Testis (tissue), 5 donors: ENCODE measurements at places on chromosomes 5 and 9. TPM values are rescaled to one million over a fixed set of nuclear protein-coding genes. Genes with fewer than 3 reads are reported as not detected.
A peak's percentile ranks its signal among the peaks of the same experiment; 100 is the strongest.

The CCDC69 gene
- 40.8 TPM for polyA plus RNA-seq

DNA sequence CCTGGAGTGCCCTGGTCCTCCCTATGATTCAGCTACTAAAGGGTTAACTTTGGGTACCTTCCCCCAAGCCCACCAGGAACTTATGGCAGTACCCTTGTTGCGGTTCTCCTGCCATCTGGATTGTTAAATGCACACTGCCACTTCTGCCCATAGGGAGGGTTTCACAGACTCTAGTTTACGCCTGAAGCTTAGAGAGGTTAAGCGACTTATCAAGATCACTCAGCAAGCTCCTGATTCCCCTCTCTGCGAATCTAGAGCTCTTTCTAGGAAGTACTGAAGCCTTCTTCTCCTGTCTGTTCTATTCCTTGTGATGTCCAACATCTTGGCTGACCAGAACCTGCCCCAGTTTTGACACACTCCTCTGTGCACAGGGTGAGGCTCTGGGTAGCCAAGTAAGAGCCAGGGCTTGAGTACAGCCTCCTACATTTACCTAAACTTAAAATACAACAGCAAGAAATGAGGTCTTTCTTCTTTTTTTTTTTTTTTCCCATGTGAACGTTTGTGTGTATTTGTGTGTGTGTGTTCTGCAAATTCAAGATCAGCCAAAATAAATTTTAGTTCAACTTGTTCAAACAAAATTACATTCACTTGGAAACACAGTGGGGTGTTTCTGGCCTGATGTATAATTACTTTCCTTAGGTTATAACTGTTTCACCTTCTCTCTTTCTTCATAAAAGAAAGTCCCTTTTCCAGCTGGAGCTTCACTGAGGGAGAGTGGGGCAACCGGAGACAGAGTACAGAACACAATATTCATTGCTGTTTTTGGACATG is 28.7 kb upstream of the KLF4 start:
- no peak for DNase-seq

The HRCT1 gene
- 7.1 TPM for polyA plus RNA-seq

The NUTM2G gene
- 2.7 TPM for polyA plus RNA-seq

- DNase-seq, result no peak
Measured at GRCh38 chr5:157269761-157270272, 3.9 kb downstream of the CYFIP2 start.

GRCh38 chr5:107601076-107601475 is 69.7 kb downstream of the EFNA5 start:
- DNase-seq, result no peak

The NRG2 gene
- polyA plus RNA-seq, result 4.8 TPM

The DNM1 gene
- 10.7 TPM for polyA plus RNA-seq

DNA sequence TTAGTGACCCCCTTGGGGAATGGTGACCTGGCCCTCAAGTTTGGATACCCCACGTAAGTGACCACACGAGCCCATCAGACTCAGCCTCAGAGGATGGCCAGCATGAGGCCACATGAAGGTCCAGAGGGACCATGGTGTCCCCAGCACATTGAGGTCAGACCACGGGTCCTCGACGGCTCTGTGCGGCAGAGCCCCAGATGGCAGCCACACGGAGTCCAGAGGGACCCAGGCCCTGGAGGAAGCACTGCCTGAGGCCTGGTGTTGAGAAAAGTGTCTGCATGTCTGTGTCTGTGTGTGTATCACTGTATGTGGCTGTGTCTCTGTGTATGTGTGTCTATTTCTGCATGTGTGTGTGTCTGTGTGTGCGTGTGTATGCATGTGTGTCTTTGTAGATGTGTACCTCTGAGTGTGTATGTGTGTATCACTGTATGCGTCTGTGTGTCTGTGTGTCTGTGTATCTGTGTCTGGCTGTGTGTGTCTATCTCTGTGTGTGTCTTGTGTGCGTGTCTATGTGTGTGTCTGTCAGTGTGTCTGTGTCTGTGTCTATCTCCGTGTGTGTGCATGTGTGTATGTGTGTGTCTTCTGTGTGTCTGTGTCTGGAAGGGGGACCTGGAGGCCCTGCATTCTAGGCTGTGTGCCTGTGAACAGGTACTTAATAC is 992 bp downstream of the LCNL1 start:
- no peak for DNase-seq

The PCDHB14 gene
- 2.7 TPM for polyA plus RNA-seq

- no peak for DNase-seq
Measured at GRCh38 chr9:86042199-86042978, 57.0 kb downstream of the GOLM1 start.

DNA sequence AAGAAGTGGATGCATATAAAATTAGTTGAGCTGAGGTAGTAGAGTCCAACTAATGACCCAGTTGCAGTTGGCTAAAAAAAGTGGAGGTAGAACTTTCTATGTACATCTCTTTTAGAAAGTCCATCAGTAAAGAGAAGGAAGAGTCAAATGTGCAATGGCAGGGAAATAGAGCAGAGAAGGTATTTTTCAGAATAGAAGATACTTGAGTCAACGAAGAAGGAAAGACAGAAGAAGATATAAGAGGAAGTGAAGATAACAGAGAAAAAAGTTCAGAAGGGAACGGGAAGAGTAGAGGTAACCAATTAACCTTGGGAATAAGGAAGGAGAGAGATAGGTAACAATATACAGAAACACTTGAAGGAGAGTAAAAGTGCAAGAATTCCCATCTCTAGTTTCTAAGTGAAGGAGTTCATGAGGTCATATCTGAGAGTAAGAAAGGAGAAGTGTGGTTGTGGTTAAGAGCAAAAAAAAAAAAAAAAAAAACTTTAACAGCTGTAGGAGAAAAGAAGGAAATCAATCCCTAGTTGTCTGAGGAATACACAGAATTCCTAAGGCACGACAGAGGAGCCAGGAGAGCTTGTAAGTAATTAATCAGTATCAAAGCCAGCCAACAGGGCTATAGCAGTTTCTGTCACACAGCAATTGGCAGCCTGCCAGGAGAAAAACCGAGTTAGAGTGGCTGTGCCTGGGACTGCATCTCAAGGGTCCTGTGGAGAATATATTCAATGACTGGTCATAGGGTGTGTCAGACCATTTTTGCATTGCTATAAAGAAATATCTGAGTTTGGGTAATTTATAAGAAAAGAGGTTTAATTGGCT is 61.0 kb downstream of the ARL15 start:
- DNase-seq, result no peak

DNA sequence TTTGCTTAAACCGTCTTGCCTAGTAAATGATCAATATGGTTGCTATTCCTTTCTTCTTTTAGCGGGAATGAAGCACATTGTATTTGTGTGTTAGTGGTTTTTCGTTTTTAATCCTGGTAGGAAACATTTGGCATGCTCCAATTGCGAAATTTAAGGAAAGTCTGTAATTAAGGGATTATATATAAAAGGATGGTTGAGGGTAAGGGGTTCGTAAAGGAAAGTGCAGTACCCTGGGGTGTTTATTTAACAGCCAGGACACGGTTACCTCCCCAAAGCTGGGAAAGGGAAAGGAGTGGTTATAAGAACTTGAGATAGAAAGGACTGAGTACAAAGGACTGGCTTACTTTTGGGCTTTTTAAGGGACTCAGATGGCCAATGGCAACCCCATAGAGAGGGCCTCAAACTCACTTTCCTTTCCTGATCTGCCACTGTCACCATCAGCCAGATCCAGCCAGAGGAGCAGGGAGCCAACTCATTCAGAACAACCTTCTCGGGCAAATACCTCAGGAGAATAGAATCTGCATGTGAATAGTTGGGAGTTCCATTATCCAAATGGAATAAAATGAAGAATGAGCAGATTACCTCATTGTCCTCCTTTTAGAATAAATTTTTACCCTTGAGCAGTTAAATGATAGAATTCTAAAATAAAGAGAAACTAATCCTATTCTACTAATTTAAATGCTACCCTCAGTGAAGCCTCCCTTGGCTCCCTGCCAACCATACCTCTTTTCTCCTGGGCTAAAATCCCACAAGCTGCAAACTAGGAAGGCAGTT is 117.7 kb downstream of the SNCAIP start:
- DNase-seq, result no peak

DNA sequence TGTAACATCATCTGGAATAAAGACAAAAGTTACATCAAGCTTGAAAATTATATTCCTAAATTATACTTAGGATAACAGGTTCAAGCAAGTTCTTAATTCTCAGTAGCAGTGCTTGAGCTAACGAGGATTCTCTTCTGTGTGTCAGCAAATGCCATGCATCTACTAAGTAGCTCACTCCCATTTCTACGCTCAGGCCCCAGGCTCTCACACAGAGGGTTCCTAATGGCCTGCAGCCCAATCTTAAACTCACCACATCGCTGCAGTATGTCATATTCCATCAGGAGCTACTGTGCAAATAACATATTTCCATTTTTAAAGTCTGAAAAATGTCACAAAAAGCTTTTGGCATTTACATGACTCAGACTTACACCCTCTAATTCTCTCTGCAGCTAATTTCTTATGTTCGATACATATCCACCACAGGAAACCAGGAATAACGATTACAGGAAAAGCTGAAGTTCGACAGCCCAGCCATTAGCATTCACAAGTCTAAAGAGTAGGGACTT is 474.8 kb downstream of the EFNA5 start:
- DNase-seq, result no peak

DNA sequence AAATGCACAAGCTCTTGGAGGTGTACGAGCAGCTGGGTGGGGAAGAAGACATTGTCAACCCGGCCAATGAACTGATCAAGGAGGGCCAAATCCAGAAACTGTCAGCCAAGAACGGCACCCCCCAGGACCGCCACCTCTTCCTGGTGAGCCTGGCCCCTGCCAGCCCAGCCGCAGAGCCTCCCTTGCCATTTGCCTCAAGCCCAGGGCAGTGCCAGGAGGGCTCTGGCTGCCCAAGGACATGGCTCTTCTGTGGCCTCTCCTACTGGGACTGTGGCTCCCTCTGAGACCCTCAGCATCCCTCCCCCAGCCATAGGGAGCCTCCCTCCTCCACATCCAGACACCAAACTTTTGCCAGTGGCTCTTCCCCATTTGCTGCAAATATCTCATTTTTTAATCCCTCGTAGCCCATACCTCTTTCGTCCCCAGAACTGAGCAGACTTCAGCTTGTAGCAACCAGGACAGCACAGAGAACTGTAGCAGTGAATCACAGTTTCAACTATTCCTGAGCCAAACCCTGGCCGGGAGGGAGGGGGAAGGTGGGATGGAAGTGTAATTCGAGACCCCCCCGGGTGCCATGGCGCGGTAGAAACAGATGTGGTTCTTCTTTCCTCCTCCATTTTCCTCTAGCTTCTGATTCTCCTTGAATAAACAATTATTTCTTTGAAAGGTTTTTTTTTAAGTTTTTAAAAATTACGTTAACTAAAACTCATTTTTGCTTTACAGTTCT is 44.5 kb upstream of the SUSD3 start:
- DNase-seq, result peak; percentile 11

GRCh38 chr9:29556317-29556716 is 1983.0 kb upstream of the C9orf72 start:
- DNase-seq, result no peak

DNA sequence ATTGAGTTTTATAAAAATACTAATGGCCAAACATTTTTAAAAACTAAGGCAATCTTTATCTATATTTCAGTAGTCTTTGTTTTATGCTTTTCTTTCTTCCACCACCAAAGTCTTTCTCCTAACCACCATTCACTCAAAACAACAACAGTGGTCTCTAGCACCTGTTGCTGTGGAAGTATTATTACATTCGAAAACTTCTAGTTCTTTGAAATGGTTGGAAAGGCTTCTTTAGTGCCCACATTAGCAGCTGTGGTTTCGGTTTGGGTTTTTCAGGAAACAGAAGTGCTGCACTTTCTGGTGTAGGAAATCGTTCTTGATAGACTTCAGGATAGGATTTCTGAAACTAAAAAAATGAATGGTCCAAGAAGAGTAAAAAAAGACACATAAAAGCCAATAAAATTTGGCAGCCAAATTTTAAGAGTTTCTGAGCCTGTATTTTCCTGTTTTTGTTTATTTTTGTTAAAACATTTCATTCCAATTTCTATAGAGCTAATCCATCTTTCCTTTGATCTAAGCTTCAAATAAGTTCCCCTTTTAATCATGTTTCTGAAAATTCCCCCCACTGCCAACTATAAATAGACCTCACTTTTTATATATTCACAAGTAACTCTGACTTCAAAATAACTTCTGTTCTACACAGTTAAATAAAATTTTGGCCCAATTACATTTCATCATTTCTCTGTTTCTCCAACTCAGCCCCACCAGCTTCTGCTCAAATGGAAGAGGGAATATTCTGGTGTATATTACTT is 102.2 kb downstream of the DEPDC1B start:
- DNase-seq, result no peak

The ARHGEF28 gene
- 3.9 TPM for polyA plus RNA-seq

- DNase-seq, result peak; percentile 75
Measured at GRCh38 chr5:176541338-176542134, 4.3 kb upstream of the RNF44 start.

The TNC gene
- polyA plus RNA-seq, result 44.0 TPM

GRCh38 chr9:136545692-136545964 is 220 bp downstream of the NOTCH1 start:
- no peak for DNase-seq

DNA sequence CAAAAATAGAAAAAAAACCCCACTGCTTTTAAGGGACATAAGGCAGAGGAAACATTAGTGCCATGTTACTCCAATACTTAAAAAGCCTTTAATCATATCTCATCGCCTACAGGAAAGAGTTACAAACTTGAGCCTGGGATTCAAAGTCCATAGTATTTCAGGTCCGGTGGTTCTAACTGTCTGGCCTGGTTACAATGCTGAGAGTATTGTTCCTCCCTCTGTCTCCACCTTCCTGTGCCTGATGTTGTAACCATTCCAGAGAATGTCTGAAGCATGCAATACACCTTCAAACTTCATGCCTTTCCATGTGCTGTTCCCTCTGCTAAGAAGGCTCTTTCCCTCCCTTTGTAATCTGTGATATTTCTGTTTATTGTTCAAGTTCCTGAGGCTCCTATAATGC is 41.6 kb upstream of the SLC36A2 start:
- DNase-seq, result no peak

The PKD2L2 gene
- polyA plus RNA-seq, result 23.4 TPM

GRCh38 chr9:16245756-16246440 is 624.6 kb downstream of the BNC2 start:
- no peak for DNase-seq

DNA sequence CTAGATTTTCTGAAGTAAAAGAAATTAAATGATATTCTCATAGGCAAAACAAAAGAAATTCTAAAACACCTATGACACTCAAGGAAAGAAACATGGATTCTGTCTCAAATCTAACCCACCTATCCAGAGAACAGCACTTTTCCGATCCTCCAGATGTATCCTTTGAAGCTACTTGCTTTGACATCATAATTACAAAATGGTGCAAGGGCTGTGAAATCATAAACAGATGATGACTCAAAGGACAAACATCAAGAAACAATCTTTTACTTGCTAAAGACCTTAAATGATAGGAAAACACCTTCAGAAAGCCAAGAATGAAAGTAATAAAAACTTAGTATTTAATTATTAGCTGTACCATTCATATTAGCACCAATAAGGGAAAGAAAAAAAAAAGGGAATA is 202.6 kb downstream of the DENND1A start:
- no peak for DNase-seq

The REXO4 gene
- polyA plus RNA-seq, result 36.7 TPM

The DNAJC21 gene
- polyA plus RNA-seq, result 63.0 TPM

DNA sequence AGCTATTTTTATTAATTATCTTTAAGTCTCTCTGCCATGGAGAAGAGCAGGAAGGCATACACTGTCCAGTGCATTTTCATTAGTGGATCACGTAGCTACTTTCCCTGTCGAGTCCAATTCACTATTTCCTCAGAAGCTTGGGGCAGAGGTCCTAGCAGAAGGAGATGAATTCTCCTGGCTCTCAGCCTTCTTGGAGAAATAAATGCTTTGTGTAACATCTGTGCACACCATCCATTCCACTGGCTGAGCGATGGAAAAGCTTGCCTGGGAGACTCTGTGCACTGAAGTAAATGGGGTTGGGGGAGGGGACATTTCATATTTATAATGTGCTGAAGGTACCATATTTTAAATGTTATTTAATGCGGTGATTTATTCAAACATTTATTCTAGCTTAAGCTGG is 23.4 kb downstream of the PROP1 start:
- DNase-seq, result no peak

The CDKN2A gene
- polyA plus RNA-seq, result 12.9 TPM
